Muscle of leg (tissue), 16 donors: ENCODE measurements at places on chromosomes 5 and 9. TPM values are rescaled to one million over a fixed set of nuclear protein-coding genes. Genes with fewer than 3 reads are reported as not detected.

The CDO1 gene
- 27.1 TPM for polyA plus RNA-seq

The C8G gene
- polyA plus RNA-seq: 0.59 TPM

The CXXC5 gene
- 75.8 TPM for polyA plus RNA-seq

The GABRB2 gene
- 0.21 TPM for polyA plus RNA-seq

The LCN6 gene
- not detected for polyA plus RNA-seq

The LCN12 gene
- polyA plus RNA-seq: 5.3 TPM

The CDKN2A gene
- polyA plus RNA-seq: 0.22 TPM

The EIF4E1B gene
- polyA plus RNA-seq: not detected

The GGTA1 gene
- 10.4 TPM for polyA plus RNA-seq

The RGS3 gene
- 63.3 TPM for polyA plus RNA-seq

The TNC gene
- polyA plus RNA-seq: 88.3 TPM

The IL33 gene
- 33.1 TPM for polyA plus RNA-seq

The GARIN3 gene
- polyA plus RNA-seq: not detected

The FREM1 gene
- polyA plus RNA-seq: 21.4 TPM

The IFNB1 gene
- polyA plus RNA-seq: not detected

The OTP gene
- polyA plus RNA-seq: not detected
